ENCODE measurements at places on chromosomes 16 and 17. TPM values are rescaled to one million over a fixed set of nuclear protein-coding genes. Genes with fewer than 3 reads are reported as not detected.
A peak's percentile ranks its signal among the peaks of the same experiment; 100 is the strongest.

- no peak for DNase-seq
Measured at GRCh38 chr16:81597079-81597658, 152.6 kb downstream of the CMIP start.

GRCh38 chr16:5905935-5906334 lies 808.3 kb upstream of the EEF2KMT start:
- no peak for DNase-seq

The SLC5A11 gene
- 0.67 TPM for total RNA-seq

DNA sequence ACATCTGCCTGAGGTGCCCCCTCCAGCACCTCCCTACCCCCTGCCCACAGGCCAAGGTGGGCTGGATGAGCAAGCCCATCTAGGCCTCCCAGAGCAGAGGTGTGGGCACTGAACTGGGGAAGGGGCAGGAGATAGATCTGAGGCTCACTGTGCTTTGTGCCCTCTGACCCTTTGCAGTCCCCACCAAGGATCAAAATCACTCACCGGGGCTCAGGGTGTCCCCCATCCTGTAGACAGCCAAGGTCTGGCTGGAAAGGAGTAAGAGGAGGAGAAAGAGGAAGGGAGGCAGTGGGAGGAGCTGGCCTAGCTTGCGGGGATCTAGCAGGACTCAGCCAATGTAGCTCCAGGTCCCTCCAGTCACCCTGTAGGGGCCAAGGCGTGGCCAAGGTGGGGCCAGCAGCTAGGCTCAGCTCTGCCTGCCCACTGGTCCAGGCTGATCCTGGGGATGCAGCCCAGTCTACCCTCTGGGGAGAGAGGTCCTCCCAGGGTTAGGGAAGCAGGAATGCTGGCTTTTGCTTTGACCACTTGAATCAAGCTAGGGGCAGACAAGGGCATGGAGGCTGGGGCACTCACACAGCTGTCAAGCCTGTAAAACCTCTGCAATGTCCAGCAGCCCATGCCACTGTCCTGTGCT lies 1.8 kb downstream of the SLC12A4 start:
- no peak for DNase-seq

The CHCT1 gene
- not detected for total RNA-seq

The ZPBP2 gene
- not detected for total RNA-seq

DNA sequence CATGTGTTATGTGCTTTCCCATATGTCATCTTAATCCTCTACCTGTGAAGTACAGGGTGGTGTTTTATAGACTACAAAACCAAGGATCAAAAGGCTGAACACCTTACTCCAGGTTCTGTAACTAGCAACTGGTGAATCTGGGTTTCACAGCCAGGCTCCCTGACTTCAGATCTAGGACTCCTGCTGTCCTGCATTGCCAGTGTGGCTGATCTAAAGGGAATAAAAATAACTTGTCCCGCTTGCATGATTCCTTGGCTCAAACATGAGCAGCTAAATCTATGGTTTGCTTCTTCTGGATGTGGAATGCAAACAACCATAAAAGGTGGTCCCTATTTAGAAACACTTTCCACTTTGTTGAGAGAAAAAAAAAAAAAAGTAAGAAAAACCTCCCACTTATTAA lies 3.7 kb upstream of the VWA3A start:
- no peak for DNase-seq

DNA sequence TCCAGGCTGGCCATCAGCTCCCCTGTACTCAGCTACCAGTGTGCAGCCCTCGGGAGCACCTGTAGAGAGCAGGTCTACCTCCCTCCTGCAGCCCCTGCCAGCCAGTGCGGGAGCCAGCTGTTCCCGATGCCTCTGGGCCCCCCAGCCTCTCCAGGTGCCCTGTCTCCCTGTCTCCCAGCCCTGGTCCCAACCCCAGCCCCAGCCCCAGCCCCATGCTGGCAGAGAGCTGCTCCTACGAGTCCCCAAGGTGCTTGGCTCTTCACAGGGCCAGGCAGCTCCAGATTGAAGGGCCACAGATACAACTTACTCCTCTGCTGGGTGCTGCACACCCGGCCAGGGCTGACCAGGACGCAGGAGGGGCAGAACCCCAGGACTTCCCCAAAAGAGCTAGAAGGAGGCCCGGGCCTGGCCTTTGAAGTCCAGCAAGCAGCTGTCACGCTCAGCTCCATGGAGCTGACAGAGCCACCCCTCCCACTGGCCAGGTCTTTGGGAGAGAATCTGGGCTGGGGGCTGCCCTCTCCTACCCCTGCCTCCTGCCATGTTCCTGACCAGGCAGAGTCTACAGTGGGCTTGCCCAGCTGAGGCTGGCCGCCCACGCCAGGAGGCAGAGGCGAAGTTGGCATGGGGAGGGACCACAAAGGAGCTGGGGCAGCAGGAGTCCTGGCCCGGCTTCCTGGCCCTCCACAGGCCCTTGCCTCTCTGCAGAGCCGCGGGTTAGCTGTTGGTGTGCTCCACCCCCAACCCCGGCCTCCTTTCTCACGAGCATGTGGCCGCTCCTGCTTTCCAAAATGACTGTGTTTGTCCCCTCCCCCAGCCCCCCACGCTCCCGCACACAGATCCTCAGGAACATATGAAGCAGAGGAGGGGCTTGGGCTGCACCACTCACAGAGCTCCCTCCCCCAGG lies 9.5 kb upstream of the ADAM11 start:
- no peak for DNase-seq

The RPS2 gene
- total RNA-seq = 621 TPM

- DNase-seq = no peak
Measured at GRCh38 chr16:27974896-27975540, 88.5 kb downstream of the GSG1L start.

- DNase-seq = peak; percentile 71
Measured at GRCh38 chr17:51166987-51167931, 1.0 kb downstream of the NME2 start.

The MYADML2 gene
- total RNA-seq = not detected

DNA sequence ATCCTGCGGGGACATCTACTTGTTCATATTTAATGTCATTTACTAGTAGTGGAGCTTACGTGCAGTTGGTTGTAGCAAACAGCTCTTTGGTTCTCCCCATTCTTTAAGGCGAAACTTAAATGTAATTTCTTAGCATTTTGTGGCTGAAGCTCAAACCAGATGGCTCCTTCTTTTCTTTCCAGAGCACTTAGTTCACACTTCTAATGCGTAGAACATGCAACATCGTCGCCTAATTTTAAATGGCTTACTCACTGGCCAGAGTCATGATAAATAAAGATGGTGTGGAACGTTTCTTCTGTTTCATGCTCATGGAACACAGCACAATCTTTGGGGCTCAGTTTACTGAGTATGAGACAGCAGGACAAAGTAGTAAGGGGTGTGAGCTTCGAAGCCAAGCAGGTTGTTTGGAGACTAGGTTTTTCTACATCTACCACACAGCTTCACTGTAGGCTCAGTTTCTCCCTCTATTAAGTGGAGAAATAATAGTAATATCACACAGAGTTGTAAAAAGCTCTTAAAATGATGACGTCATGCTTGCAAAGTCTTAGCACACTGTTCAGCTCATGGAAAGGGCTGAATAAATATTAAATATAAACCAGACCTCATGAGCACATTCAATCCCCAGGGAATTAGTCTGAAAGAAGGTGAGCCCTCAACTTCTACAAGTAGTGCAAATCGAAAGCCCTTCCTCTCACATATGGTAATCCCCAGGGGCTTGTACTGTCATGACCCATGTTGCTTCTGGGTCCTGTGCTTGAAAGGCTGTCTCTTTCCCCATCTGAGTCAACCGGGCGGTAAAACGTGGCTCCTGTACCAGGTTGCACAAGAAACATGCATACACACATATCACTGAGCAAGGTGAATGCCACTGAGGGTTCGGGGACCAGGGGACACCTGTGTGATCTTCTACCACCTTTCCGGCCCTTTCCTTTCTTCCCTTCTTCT lies 384.3 kb downstream of the CDH13 start:
- DNase-seq = no peak

The TPSD1 gene
- 0.28 TPM for total RNA-seq

The DVL2 gene
- 24.5 TPM for total RNA-seq

The BCO1 gene
- total RNA-seq = 0.50 TPM

GRCh38 chr17:45308016-45308365 lies 8.8 kb downstream of the MAP3K14 start:
- DNase-seq = no peak

DNA sequence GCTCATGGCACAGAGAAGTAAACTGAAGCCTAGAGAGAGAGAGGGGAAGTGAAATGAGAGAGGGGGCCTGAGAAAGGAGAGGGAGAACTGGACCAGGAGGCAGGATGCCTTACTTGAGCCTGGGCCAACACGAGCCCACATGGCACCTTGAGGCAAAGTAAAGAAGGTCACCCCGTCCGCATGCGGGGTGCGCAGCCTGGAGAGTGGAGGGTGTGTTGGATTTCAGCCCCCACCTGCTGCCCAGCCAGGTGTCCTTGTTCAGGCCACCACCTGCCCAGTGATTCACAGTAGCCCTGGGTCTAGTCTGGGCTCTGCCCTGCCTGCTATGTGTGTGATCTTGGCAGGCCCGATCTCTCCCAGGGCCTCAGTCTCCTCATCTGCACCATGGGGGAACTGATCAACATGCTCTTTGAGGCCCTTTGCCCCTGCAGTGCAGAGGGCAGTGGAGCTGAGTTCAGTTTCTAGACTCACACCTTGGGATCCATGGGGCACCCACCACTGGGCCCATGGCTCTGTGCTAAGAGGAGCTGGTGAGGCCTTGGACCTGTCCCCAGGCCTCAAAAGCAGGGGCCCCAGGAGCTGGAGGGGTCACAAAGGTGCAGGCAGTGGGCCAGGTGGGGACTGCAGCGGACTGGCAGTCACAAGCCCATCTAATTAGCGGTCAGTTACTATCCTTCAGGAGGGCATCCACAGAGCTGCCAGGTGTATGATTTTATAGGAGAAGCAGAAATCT lies 9.8 kb upstream of the DRC7 start:
- no peak for DNase-seq

DNA sequence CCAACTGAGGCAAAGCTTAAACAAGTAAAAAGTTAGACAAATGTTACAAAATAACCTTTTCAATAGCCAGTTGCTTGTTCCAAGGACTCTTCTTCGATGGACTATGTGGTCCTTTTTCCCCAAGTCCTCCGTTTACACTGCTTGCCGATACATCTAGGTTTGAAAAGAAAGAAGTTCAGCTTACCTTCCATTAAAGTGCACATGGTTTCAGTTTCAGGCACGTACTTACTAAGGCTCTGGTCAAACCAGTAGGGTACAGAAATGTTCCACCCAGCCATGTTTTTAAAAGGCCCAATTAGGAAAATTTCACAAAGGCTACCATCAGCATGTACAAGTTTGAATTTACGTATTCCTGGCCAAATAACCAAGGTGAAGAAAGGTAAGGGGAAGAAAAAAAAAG lies 2.1 kb downstream of the SRSF2 start:
- DNase-seq = no peak

DNA sequence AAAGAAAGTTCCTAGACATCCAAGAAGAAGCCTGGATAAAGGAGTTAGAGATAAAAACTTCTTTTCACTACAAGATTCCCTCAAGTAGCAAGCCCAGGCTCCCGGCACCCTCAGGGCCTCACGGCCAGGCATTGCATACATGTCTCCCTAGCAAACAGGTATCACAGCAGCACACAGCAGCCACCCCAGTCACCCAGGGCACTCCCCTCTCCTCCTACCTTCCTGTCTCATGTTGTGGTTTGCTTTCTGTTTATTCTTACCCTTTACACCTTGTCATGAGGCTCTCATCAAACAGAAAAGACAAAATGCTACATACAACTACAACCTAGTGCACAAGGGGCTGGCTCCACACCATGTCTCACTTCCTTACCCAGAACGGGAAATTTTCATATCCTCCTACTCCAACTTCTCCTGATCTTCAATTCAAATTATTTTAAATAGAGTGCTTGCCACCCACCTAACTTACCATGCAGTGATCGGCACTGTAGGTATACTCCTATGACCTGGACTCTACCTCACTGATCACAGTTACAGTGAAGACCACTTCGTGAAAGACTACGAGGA lies 42.7 kb downstream of the XPO6 start:
- no peak for DNase-seq

The ABCA9 gene
- total RNA-seq = 6.7 TPM

- no peak for DNase-seq
Measured at GRCh38 chr17:10803830-10804475, at the start of gene TMEM238L. Gene TMEM238L, minus strand, starts transcription at chr17:10804099. Its CDS starts 136 bp downstream, at chr17:10803963.

GRCh38 chr17:3827124-3827773 lies 18.8 kb downstream of the NCBP3 start:
- peak; percentile 62 for DNase-seq

The C17orf113 gene
- 0.17 TPM for total RNA-seq

The GRB7 gene
- total RNA-seq = 1.9 TPM

The SMIM36 gene
- total RNA-seq = not detected

- no peak for DNase-seq
Measured at GRCh38 chr17:7997186-7997585, 5.2 kb upstream of the GUCY2D start.

DNA sequence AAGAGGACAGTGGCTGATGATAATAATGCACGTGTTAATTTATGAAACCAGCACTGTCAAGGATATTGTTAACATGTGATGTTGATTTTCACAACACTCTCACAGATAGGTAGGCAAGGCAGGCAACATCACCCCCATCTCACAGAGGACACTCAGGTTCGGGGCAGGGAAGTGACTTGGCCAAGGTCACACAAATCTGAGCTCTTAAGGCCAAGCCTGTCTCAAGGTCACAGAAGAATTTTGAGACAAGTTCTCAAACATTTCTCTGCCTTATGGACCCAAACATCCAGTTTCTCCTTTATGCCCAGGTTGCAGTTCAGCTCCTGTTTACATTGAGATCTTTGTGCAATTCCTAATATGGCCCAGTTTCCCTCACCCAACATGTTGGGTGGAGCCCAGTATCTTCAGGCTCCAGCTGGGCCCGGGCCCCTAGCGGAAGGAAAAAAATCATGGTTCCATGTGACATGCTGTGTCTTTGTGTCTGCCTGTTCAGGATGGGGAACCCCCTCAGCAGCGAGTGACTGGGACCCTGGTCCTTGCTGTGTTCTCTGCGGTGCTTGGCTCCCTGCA lies 1.3 kb downstream of the SLC2A4 start:
- peak; percentile 81 for DNase-seq

The WFIKKN1 gene
- 1.2 TPM for total RNA-seq

GRCh38 chr16:800834-801511 lies 439 bp upstream of the GNG13 start:
- no peak for DNase-seq

- no peak for DNase-seq
Measured at GRCh38 chr16:47578573-47578972, 117.4 kb downstream of the PHKB start.

DNA sequence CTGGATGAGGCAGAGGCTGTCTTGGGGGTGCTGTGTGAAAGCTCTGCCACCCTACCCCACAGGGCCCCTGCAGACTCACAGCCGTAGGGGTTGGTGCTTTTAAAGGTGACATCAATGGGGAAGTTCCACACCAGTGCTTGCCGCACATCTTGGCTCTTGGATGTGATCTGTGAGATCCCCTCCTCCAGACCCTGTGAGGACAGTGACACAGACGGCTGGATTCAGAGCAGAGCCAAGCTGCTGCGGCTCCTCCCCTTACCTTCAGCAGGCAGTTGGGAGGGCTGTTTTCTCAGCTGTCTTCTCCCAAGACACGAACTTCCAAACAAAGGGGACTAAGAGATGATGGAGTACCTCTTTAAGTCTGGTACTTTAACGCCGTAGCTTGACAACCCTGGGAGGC lies 4.8 kb downstream of the B9D1 start:
- DNase-seq = no peak

Measured in liver (tissue), 10 donors.